ENCODE measurements at places on chromosomes 12 and 14.

GRCh38 chr14:25303934-25304333, 254.0 kb upstream of the STXBP6 start:
- no peak for DNase-seq

DNA sequence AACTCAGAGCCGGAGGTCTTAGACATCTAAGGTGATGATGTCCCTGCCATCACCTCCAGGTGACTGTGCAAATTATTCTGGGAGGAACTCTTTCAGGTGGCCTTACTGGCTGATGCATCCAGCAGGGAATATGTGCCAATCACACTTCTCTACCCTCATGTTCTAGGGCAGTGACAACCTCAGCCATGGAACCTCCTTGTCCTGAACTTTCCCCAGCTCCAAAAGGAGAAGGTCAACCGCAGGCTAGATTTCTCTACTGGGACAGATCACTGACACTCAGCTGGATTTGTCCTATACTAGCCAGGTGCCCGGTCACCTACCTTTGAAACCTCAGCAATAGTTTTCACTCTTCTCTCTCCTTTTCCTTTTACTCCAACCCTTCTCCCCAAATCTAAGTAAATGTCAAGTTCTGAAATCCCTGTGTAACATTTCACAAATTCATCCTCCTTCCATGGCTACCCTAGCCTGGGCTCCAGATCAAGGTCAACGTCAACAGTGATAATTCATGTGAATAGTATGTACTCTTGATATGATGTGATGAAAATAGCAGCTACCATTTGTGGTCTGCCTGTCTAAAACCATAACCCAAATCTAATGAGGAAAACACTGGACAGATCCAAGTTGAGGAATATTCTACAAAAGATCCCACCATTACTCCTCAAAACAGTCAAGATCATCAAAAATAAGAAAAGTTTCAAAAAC, 115.0 kb upstream of the EGLN3 start:
- no peak for DNase-seq

DNA sequence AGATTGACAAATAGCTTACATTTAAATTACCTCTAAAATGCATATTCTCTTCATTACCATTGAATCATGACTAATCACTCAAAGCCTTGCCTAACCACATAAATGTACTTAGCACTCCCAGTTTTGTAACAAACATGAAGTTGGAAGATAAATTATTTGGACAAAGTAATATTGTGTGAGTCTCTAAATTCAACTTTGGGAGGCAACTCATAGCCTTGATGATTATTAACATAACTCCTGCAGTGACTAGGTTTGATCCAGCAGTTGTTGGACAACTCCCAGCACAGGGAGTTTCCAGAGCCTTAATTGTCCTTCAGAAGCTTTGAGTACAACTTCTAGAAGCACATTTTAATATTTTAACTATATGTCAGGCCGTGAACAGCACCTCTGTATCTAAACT, 153.4 kb upstream of the PDZRN4 start:
- DNase-seq: no peak

- DNase-seq: no peak
Observed at GRCh38 chr14:98956661-98957060, 315.3 kb downstream of the BCL11B start.

DNA sequence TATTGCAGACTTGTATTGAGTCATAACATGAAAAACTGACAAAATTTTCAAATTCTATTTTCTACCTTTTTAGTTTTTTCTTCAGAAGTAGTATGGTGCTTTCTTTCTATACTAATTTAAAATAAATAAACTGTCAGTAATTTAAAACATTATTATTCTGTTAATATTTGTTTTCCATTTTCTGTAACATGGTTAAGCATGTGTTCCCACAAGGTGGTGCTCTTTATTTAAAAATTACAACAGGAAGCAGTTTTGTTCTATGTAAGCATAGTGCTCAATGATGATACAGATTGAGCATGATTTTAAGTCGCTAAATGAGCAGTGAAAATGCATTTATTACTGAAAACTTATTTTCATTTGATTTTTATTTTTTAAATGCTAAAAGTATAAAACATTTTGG, 114.6 kb downstream of the PPFIA2 start:
- DNase-seq: peak; percentile 59
